ENCODE measurements at places on chromosomes 12 and 14.
A peak's percentile ranks its signal among the peaks of the same experiment; 100 is the strongest.

- DNase-seq = no peak
Measured at GRCh38 chr12:109432431-109432830, 44.7 kb downstream of the KCTD10 start.

- DNase-seq = peak; percentile 53
Measured at GRCh38 chr12:62799126-62799736, 135.7 kb downstream of the PPM1H start.

- no peak for DNase-seq
Measured at GRCh38 chr14:88233915-88234314, 89.2 kb downstream of the KCNK10 start.

- peak; percentile 24 for DNase-seq
Measured at GRCh38 chr14:50501642-50502041, 30.7 kb downstream of the MAP4K5 start.

DNA sequence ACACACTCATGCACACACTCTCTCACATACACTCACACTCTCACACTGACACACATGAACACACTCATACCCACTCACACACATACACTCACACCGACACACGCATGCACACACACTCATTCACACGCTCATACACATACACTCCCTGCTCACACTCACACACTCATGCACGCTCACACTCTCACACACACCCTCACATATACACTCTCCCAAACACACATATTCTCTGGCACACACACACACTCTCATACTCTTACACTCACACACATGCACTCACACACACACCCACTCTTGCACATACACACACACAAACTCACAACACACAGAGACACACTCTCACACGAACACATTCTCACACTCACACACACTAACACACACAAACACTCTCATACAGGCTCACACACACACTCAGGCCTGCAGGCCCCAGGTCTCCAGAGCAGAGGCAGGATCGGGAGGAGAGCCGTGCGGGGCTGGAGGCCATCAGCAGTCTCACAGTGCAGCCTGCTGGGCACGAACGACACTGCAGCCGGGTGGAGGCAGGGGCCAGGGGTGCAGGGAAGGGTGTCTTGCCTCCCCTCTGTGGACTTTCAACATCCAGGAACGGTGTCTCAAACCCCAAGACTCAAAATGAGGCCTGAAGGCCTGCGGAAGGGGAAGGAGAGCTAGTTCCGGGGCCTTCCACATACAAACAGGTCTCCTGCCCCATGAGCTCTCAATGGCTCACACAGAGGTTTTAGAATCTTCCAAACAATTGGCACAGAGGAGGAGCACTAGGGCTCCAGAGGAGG lies 148.7 kb downstream of the ANO2 start:
- DNase-seq = no peak

DNA sequence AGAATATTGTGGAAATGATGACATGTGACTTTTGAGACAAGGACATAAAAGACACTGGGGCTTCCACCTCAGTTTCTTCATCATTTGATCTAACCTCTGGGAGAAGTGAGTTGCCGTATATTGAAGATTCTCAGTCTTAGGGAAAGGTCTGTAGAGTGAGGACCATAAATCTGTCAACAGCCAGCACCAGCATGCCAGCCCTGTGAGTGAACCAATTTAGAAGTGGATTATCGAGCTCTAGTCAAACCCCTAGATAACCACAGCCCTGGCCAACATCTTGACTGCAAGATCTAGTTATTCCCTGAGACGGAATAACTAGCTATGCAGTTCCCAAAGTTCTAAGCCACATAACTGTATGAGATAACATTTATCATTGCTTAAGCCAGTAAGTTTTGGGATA lies 108.8 kb upstream of the PTPRR start:
- DNase-seq = no peak

DNA sequence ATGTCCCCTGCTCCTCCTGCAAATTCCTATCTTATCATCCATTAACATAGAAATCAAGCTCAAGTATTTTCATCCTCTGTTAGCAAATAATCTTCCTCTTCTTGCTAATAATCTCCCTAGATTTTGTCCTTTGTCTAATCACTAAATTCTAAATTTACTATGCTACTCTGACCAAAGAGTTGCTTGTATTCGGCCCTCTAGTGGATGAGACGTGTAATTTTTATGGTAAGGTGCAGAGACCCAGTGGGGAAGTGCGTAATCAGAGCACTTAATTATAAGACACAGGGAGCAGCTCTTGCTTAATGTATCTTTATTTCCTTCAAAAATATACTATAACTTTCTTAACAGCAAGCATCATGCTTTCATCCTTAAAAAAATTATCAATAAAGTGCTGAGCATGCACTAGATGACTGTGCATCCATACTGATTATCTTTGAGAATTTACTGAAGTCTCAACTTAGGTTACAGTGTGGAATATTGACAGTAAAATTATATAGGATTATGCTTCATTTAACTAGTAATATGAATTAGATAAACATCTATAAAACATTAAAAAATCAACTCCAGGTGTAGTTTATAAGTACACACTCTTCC lies 212.6 kb downstream of the SLC16A7 start:
- peak; percentile 19 for DNase-seq

- no peak for DNase-seq
Measured at GRCh38 chr12:130636370-130636769, 79.7 kb downstream of the RIMBP2 start.

GRCh38 chr12:40137252-40137651 lies 31.4 kb upstream of the SLC2A13 start:
- no peak for DNase-seq

DNA sequence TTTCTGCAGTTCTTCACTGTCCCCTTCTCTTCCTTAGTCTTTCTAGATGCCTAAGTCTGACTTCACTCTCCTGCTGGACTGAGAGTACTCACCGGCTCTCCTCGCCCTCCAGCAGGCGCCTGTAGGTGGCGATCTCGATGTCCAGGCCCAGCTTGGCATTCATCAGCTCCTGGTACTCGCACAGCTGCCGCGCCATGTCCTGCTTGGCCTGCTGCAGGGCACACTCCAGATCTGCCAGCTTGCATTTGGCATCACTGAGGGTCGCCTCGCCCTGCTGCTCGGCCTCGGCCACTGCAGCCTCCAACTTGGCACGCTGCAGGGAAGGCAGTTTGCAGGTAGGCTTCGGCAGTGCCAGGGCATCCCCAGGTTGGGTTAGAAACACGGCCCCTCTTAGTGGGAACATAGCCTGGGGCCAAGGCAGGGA lies 5.2 kb downstream of the KRT84 start:
- no peak for DNase-seq

GRCh38 chr12:80509781-80510556 lies 65.9 kb downstream of the PTPRQ start:
- peak; percentile 68 for DNase-seq

GRCh38 chr14:55707365-55707804 lies 127.4 kb downstream of the KTN1 start:
- DNase-seq = peak; percentile 35

DNA sequence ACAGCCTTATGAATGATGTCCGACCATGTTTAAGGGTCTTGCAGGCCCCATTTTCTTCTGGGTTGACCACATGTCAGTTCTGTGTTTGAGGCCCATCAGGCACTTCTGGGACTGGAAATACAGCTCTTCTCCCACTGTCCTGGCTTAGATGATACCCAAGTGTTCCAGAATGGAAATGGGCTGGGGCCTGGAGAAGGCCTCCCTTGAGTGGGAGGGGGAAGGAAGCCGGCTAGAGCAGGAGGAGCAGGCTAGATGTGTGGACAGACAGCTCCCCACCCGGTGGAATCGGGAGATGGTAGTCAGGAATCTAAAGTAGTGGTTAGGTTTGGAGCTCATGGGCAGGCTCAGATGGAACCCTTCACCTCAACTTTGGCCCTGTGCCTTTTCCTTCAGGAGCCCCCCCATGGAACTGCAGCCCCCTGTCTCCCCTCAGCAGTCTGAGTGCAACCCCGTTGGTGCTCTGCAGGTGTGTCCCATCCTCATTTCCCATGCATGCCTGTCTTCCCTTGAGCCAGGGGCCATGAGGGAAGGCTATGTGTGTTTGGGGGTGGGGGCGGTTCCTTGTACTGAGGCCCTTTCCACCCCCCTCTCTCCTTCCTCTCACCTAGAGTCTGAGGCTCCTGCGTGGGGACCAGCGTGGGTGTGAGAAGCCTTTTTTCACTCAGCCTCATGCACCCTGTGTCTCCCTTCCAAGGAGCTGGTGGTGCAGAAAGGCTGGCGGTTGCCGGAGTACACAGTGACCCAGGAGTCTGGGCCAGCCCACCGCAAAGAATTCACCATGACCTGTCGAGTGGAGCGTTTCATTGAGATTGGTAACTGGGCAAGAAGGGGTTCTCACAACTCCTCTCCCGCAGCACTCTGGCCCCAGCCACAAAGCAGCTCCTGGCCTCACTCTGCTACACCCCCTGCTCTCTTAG lies 3.0 kb downstream of the NPFF start:
- no peak for DNase-seq

DNA sequence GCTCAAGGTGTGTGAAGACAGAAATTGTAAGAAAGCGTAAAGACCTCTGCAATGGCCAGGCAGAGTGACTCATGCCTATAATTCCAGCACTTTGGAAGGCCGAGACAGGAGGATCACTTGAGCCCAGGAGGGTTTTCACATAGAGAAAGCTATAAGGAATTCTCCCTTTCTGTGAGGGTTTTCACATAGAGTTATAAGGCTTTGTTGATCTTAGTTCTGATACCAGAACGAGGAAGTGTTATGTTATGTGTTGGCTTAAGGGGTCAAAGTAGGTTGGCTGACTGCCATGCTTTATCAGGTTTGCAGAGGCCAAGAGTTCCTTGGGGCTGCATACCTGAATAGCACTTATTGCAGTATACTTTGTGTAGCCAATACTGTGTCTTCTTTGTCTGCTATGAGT lies 139.1 kb downstream of the ERC1 start:
- DNase-seq = no peak

GRCh38 chr12:43882578-43883178 lies 46.8 kb downstream of the TMEM117 start:
- DNase-seq = peak; percentile 38

DNA sequence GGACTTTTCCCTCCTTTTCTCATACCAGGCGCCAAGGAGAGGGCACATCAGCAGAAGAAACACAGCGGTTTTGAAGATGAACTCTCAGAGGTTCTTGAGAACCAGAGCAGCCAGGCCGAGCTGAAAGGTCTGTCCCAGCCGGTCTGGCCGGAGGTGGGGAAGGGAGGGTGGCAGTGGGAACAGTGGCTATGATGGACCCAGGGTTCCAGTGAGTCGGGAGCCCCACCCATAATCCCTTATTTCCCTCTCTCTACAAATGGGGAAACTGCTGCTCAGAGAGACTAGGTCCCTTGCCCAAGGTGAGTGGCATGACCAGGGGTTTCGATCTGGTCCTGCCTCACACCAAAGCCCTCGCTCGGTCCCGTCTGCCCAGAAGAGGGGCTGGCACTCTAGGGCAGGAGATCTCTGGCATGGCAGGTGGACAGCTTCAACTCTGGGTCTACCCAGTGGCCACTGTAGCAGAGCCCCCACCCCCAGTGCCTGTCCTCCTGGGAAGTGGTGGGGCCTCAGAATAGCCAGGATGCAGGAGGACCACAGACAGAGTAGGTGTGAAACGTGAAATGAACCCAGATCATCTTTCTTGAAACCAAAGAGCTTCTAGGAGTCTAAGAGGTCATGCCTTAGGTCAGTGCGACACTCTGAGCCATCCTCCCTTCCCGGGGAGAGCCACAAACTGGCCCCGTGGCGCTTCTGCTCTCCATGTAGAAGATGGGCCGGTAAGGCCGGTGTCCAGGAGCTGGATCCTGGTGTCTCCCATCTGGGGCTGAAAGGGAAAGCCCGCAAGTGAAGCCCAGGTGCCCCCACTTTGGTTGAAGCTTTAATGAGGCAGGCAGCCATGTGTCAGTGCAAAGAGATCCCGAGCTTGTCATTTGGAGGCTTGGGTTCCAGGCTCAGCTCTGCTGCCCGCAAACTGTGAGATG lies 7.0 kb downstream of the CHGA start:
- DNase-seq = no peak

DNA sequence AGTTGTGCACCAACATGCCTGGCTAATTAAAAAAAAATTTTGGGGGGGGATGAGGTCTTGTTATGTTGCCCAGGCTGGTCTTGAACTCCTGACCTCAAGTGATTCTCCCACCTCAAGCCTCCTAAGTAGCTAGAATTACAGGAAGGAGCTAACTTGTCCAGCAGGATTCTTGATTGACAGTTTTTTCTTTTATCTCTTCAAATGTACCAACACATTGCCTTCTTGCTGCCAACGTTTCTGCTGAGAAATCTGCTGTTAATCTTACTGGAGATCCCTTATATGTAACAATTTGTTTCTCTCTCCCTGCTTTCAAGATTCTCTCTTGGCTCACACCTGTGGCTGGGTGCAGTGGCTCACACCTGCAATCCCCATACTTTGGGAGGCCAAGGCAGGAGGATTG lies 22.4 kb upstream of the MARK3 start:
- no peak for DNase-seq

DNA sequence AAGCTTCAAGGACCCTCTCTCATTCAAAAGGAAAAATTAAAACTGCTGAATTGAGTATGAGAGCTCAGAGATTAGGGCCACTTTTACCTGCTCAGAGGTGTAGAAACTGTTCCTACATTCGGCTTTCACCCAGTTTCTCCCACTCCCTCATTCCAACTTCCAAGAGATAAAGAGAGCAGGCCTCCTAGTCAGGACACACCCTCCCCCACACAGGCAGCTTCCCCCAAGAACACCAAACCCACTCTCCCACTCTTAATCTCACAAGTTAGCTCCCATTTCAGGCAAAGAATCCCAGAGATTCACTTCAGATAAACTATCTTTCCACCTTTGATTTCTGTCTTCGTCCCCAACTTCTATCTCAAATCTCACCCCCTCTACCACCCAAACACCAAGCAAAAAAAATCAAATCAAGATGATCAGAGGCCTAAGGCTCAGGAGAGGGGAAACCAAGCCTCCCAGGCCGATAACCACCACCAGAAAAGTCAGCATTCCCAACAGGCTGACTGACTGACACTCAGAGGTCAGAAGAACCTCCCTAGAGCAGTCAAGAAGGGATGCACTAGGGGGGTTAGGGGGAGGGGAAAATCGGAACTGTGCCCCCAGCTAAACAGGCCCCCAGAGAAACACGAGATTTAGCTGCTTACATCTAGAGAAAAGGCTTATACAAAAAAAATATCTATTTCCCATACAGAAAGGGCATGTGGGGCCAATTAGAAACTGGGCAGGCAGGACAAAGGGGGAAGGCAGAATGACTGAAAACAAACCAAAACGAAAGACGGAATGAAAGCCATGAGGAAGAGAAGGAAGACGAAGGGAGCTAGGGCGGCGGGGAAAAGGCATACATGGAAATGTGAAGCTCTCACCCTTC lies 13.2 kb upstream of the CDH24 start:
- no peak for DNase-seq

- no peak for DNase-seq
Measured at GRCh38 chr14:33040372-33041140, 101.9 kb downstream of the NPAS3 start.

Data from fibroblast of skin of left quadriceps (primary cell).